ENCODE measurements at places on chromosomes 1 and 21.

DNA sequence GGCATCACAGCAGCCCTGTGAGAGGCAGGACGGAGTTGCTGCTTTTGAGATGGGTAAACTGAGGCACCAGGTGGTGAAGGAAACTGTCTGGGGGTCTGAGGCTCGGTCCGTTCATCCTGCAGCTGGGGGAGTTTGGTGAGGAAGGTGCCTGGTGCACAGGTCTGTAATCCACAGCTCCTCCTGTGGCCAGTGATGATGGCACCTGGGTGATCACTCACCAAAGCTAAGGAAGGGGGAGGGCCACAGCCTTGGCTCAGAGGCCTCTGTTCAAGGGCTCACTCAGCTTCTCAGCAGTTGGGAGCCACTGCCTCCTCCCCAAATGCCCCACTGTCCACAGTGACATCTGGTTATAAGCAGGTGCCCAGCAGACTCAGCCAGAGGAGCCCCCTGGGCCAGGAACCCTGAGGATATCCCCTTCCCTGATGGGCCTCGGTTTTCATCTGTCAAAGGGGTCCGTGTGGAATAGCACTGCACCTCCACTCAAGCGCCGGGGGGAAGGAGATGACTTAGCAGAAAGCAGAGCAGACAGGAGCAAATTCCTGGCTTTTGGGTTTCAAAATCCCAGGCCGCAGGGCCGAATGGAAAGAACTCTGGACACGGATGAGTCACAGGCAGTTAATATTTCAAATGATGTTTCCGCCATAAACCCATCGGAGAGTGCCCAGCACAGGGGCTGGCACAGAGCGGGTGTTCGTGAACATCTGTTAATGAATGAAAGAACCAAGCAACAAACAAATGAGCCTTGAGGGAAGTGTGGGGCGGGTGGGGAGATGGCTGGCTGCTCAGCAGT, 82.8 kb downstream of the DMRTB1 start:
- no peak for DNase-seq

DNA sequence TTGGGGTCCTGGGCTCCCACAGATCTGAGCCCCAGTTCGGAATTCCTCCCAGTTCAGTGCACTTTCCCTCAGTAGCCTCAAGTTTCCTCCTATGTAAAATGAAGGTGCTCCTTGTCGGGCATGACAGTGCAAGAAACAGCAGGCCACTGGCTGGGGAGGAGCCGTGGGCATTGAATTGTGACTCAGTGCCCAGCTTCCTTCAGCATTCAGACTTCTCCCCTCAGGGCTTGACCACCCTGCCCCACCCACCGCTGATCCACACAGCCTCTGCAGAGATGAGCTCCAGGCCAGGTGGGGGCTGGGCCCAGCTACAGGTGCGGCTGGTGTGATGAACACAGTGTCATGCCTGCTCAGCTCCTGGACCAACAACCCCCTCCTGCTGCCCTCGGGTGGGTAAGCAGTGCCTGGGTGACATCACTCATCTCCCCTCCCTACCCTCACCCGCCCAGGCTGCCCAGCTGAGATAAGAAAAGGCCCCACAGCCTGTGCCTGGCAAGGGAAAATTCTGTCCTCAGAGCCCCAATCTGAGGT, 4.9 kb downstream of the MOB3C start:
- no peak for DNase-seq

- no peak for DNase-seq
Measured at GRCh38 chr1:81867235-81867634, 66.5 kb downstream of the ADGRL2 start.

GRCh38 chr1:3072391-3073185, 3.6 kb downstream of the PRDM16 start:
- DNase-seq = no peak

DNA sequence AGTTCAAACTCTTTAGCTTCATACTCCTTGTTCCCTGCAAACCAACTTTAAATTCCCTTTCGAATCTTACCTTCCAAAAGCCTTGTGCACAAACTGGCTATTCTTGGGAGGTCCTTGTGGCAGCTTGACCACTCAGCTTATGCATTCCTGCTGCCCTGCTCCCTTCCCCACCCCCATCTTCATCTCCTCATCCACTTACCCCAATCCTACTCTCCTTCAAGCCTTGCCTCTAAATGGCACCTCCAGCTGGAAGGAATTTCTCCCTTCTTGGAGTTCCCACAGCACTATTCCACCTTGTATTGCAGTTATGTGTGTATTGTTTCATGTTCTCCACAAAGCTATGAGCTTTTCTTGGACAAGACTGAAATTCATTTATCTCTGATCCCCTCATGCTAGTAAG, 15.3 kb upstream of the DIRAS3 start:
- DNase-seq = no peak

GRCh38 chr1:94202241-94202640, 35.1 kb downstream of the ARHGAP29 start:
- no peak for DNase-seq

- no peak for DNase-seq
Measured at GRCh38 chr1:172108161-172108893, 267.0 kb downstream of the DNM3 start.

DNA sequence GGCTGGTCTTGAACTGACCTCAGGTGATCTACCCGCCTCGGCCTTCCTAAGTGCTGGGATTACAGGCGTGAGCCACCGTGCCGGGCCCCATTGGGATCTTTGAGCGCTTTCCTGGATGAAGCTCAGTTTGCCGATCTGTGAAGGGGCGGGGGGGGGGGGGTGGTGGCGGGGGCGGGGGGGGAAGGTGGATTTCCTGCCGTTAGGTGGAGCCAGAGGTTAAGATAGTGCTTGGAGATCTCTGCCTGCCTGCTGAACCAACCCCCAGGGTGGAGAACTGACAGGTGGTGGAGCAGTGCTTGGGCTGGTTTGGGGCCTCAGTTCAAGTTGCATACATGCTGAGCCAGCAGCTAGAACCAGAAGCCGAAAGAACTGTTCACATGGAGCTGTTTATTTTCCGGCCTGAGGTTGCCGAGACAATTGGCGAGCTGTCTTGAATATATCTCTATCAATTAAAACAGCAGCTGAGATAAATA, 1.7 kb downstream of the TMCC2 start:
- DNase-seq = peak; percentile 56

DNA sequence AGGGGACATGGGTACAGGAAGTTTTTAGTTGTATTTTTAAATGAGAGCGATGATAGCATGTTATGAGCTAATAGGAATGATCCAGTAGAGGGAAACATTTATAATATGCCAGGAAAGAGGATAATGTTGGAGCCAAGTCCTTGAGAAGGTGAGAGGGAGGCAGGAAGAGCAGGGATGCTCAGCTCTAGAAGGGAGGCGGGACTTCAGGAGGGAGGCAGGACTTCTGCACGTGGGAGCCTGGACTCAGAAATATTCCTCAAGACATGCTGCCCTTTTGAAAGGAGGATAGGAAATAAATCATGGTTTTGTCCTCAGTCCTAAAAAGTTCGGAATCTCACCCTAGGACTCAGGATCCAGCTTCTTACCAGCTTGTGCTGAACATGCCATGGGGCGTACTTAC, 5.9 kb downstream of the ADARB1 start:
- no peak for DNase-seq

- no peak for DNase-seq
Measured at GRCh38 chr1:39091845-39092645, 65.9 kb downstream of the NDUFS5 start.

- DNase-seq = no peak
Measured at GRCh38 chr1:160726114-160726497, 12.9 kb upstream of the SLAMF7 start.

GRCh38 chr1:184037849-184038591, 492 bp upstream of the COLGALT2 start:
- DNase-seq = no peak

DNA sequence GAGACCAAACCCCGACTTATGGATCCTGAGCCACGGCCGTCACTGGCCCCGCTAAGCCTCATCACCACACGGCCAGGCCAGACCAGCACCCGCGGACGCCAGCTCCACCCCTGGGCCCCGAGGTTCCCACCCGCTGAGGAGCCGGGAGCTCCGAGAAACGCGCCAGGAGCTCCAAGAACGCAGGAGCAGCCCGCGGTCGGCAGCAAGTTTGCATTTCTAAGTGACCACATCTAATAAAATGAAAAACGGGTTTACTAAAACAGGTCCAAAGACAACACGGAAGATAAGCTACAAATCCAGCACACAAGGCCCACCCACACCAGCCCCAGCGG, 8.1 kb upstream of the C1QTNF12 start:
- no peak for DNase-seq
